H9 (cell line): ENCODE measurements at places on chromosomes 11 and 22. TPM values are rescaled to one million over a fixed set of nuclear protein-coding genes. Genes with fewer than 3 reads are reported as not detected.

DNA sequence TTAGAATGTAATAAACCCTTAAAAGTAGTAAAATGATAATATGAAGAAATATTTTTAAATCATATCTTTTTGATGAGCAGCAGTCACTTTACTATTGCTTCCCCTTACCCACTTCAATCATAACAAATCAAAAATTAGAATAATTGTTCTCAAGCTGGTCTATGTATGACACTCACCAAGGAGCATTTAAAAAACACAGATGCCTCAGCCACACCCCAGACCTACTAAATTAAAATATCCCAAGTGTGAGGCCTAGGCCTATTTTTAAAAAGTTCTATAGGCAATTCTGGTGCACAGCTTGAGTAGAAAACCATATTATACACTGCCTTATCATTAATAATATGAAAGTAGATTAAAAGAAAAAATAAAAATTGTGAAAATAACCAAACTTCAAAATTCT, 15.2 kb downstream of the KIF18A start:
- no peak for DNase-seq
- H3K36me3 ChIP-seq: peaks cover 43% of the 10 kb centered on the region
- H3K4me1 ChIP-seq: no peaks in the 10 kb centered on the region

- no peaks in the 10 kb centered on the region for H3K27me3 ChIP-seq
- H3K4me1 ChIP-seq: peaks cover 13% of the 10 kb centered on the region
Observed at GRCh38 chr22:30233582-30233981, 13.0 kb downstream of the LIF start.

Gene P2RY2
- total RNA-seq: 0.26 and 0.35 TPM in 2 replicates

Gene L3MBTL2
- 33.6 and 34.9 TPM in 2 replicates for total RNA-seq

Gene KCNJ1
- not detected in 2 replicates for total RNA-seq

- no peak overlapping the region for H3K27ac ChIP-seq
- H3K4me3 ChIP-seq: no peak overlapping the region
Observed at GRCh38 chr22:21761086-21761485, 25.5 kb upstream of the YPEL1 start.

- no peak overlapping the region for H3K27ac ChIP-seq
- no peak overlapping the region for H3K4me3 ChIP-seq
- H3K36me3 ChIP-seq: no peaks in the 10 kb centered on the region; the same call in 2 of the 3 replicates
- DNase-seq: no peak
- no peaks in the 10 kb centered on the region; the same call in 1 of the 2 replicates for H3K4me1 ChIP-seq
- no peaks in the 10 kb centered on the region for H3K27me3 ChIP-seq
Observed at GRCh38 chr22:26632422-26633155, 10.8 kb downstream of the CRYBA4 start.

GRCh38 chr11:73875380-73875779, 1.3 kb downstream of the COA4 start:
- peaks cover 51% of the 10 kb centered on the region for H3K36me3 ChIP-seq
- peak overlapping the region; percentile 86 for H3K4me3 ChIP-seq
- H3K4me1 ChIP-seq: 0 out of 2 replicates have a peak, but pooled peaks cover 3% of the 10 kb centered on the region
- H3K27me3 ChIP-seq: no peaks in the 10 kb centered on the region
- no peak for DNase-seq
- H3K27ac ChIP-seq: peak overlapping the region; percentile 76

Gene FDXACB1
- 2.8 and 3.2 TPM in 2 replicates for total RNA-seq

GRCh38 chr22:38870791-38871359, 1.1 kb downstream of the CBX6 start:
- DNase-seq: no peak
- no peaks in the 10 kb centered on the region for H3K27me3 ChIP-seq
- H3K4me3 ChIP-seq: peak overlapping the region; percentile 87
- no peak overlapping the region for H3K27ac ChIP-seq
- H3K36me3 ChIP-seq: peaks cover 28% of the 10 kb centered on the region

GRCh38 chr11:83464160-83464944, 178.2 kb upstream of the CCDC90B start:
- no peaks in the 10 kb centered on the region for H3K36me3 ChIP-seq
- no peak overlapping the region for H3K4me3 ChIP-seq
- DNase-seq: no peak
- H3K4me1 ChIP-seq: no peaks in the 10 kb centered on the region

DNA sequence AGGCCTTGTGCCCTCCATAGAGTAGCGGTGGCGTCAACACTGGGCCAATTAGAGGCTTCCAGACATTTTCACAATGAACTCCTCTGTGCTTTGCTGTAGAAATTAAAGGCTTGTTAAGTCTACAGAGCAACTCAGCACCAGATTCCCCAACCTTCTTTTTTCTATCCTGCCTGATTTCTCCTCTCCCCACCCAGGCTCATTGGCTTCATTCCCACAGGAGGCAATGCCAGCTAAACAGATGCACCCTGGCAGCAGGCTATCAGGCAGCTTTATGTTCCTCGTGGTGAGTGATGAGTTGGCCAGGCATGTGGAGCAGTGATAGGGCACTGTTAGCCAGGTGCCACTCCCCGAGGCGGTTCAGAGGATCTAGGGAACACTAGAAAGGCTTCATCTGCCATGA, 4.8 kb downstream of the DIXDC1 start:
- H3K36me3 ChIP-seq: no peaks in the 10 kb centered on the region
- H3K27ac ChIP-seq: no peak overlapping the region
- DNase-seq: no peak
- H3K4me3 ChIP-seq: no peak overlapping the region
- no peaks in the 10 kb centered on the region; the same call in 1 of the 2 replicates for H3K27me3 ChIP-seq

- H3K27ac ChIP-seq: no peak overlapping the region
- no peaks in the 10 kb centered on the region for H3K27me3 ChIP-seq
- H3K4me1 ChIP-seq: no peaks in the 10 kb centered on the region
- no peaks in the 10 kb centered on the region for H3K36me3 ChIP-seq
- no peak for DNase-seq
Observed at GRCh38 chr22:46652081-46652846, 32.1 kb downstream of the GRAMD4 start.

GRCh38 chr11:87036756-87037449, 831 bp upstream of the TMEM135 start:
- 0 out of 3 replicates have a peak, but pooled peaks cover 2% of the 10 kb centered on the region for H3K36me3 ChIP-seq
- H3K27me3 ChIP-seq: no peaks in the 10 kb centered on the region
- no peak for DNase-seq
- no peak overlapping the region for H3K27ac ChIP-seq
- peaks cover 3% of the 10 kb centered on the region for H3K4me1 ChIP-seq

Gene TBCEL
- 15.2 and 17.3 TPM in 2 replicates for total RNA-seq

Gene ADM2
- total RNA-seq: 11.4 and 11.9 TPM in 2 replicates

GRCh38 chr11:127800989-127801688, 786.2 kb downstream of the ETS1 start:
- H3K4me3 ChIP-seq: no peak overlapping the region

GRCh38 chr11:120398132-120398531, 61.9 kb downstream of the ARHGEF12 start:
- no peak overlapping the region for H3K4me3 ChIP-seq
- DNase-seq: no peak
- 0 out of 2 replicates have a peak, but pooled peaks cover 1% of the 10 kb centered on the region for H3K36me3 ChIP-seq
- H3K4me1 ChIP-seq: no peaks in the 10 kb centered on the region

DNA sequence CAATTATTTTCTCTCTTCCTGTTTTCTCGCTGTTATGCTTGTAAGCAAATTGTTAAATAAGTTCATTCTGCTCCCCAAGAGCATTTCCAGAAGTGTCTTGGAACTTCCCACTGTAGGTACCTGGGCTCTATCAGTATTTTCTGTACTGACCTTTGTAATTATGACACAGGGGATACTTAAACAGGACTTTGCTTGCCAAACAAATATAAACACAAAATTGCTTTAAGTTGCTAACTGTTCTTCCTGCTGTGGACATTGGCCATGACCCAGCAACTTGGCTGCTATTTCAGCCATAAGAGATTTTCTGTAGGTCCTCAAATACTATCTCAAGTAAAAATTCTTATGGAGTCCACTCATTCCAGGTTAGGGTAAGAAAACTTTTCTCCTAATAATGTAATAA, 30.1 kb downstream of the SYT9 start:
- peaks cover 10% of the 10 kb centered on the region for H3K36me3 ChIP-seq
- H3K4me3 ChIP-seq: no peak overlapping the region
- H3K27me3 ChIP-seq: no peaks in the 10 kb centered on the region
- H3K27ac ChIP-seq: no peak overlapping the region

DNA sequence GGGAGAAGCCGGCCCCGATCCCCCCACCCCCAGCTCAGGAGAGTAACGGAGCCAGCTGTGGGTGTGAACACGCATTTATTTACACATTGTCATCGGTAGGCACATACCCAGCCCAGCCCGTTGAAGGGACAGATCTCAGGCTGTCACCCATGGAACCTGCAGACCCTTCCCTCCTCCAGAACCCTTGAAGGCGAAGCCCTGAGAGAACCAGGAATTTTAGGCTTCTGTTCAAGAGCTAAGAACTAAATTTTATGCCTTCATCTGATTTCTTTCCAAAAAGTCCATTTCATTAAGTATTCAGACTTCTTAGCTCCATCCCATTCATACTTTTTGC, 379 bp upstream of the BRMS1 start:
- no peaks in the 10 kb centered on the region for H3K27me3 ChIP-seq
- H3K4me3 ChIP-seq: peak overlapping the region; percentile 98
- DNase-seq: no peak
- H3K36me3 ChIP-seq: peaks cover 15% of the 10 kb centered on the region
- no peaks in the 10 kb centered on the region for H3K4me1 ChIP-seq

Gene PATE2
- total RNA-seq: 0.17 and 0.44 TPM in 2 replicates

Gene CDCA5
- 93.9 and 94.8 TPM in 2 replicates for total RNA-seq

DNA sequence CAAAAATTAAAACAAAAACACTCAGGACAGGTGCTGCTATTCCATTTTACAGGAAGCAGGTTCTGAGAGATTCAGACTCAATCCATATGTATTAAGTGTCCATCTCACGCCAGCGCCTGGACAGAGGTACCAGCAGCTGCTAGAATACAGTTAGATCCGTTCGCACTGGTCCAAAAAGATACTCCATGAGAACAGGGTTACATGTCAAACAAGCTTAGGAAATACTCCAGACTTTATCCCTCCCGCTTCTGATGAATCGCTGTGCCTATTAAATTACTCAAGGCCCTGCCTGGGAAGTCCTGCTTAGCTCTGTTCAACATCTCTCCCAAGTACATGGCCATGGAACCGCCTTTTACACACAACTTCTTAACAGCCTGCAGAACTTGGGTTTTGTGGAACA, 50.2 kb upstream of the SLC35C1 start:
- no peaks in the 10 kb centered on the region; the same call in 1 of the 2 replicates for H3K4me1 ChIP-seq
- no peaks in the 10 kb centered on the region for H3K36me3 ChIP-seq
- no peak overlapping the region for H3K27ac ChIP-seq
- H3K27me3 ChIP-seq: no peaks in the 10 kb centered on the region
- no peak overlapping the region for H3K4me3 ChIP-seq

DNA sequence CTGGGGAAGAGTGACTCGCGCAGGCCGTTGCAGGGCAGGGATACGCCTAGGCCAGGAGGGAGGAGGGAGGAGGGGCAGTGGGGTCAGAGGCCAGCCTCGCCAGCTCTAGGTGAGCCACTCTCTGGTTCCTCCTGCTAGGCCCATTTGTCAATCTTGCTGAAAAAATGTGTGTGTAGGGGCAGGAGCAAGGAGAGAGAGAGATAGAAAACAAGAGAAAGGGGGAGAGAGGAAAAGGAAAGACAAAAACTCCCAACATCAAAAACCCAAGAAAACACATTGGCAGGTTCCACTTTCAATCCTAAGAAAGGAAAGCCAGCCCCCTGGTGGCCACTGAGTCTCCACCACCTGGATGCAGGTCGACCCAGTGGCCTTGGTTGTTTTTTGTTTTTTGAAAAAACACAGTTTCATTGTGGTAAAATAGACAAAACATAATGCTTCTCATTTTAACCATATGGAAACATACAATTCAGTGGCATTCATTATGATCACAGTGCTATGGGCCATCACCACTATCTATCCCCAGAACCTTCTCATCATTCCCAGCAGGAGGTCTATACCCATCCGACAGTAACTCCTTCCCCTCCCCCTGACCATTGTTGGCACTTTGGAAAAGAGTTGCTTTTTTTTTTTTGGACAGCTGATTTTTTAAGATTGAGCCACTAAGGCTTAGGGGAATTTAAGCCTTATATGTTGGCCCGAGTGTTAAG, 10.9 kb downstream of the OMP start:
- no peaks in the 10 kb centered on the region for H3K27me3 ChIP-seq
- H3K36me3 ChIP-seq: no peaks in the 10 kb centered on the region; the same call in 2 of the 3 replicates
- H3K4me3 ChIP-seq: no peak overlapping the region
- H3K27ac ChIP-seq: no peak overlapping the region

GRCh38 chr11:122850076-122850631, 11.9 kb downstream of the CRTAM start:
- peak; percentile 34 for DNase-seq
- H3K36me3 ChIP-seq: no peaks in the 10 kb centered on the region
- no peaks in the 10 kb centered on the region for H3K27me3 ChIP-seq
- peaks cover 5% of the 10 kb centered on the region for H3K4me1 ChIP-seq
- no peak overlapping the region for H3K4me3 ChIP-seq

GRCh38 chr22:20025401-20026203, 4.7 kb downstream of the TANGO2 start:
- no peaks in the 10 kb centered on the region for H3K36me3 ChIP-seq
- DNase-seq: peak; percentile 10
- H3K4me1 ChIP-seq: no peaks in the 10 kb centered on the region

Gene GPHA2
- total RNA-seq: 1.3 and 2.1 TPM in 2 replicates

Gene OR4A16
- not detected in 2 replicates for total RNA-seq

DNA sequence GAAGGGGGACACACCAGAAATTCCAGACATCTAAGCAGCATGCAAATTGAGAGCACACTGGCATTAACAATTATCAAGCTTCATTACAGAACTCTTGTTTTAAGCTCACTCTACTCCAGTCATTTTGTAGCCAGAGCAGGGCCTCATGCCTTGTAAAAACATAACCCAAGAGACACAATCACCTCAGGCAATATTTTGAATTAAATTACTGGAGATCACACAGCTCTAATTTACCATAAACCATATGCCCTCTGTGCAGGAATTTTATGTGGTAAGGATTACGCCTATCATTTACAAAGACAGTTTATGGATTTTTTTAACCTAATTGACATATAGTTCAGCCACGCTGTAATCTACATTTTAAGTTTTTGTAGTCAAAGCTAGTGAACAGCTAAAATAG, 414.1 kb upstream of the DDI1 start:
- H3K36me3 ChIP-seq: no peaks in the 10 kb centered on the region
- DNase-seq: no peak
- H3K4me3 ChIP-seq: no peak overlapping the region
- no peaks in the 10 kb centered on the region for H3K27me3 ChIP-seq
- no peak overlapping the region for H3K27ac ChIP-seq
- H3K4me1 ChIP-seq: peaks cover 6% of the 10 kb centered on the region; the same call in 1 of the 2 replicates

DNA sequence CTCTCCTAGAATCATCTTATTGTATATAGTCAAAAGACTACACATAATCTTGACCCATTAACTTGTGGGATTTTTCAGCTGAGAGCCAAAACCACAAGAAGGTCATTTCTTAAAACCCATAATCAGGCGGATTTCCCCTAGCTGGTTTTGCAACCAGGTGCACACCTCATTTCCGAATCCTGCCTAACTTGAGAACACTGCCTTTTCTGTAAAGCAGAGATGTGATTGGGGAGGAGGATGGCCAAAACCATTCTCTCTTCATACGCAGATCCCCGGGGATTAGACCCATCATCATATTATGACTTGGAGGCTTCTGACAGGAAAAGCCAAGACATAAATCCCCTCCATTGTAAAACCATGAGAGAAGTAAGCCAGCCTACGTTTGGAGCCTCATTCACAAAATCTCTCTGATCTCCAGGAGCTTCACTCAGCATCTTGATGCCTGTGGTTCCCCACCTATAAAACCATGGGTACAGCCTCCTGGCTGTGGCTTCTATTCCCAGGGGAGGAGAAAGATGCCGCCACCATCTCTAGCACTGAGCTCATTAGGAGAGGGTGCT, 191.3 kb downstream of the KIF18A start:
- H3K27ac ChIP-seq: no peak overlapping the region
- DNase-seq: no peak
- H3K4me3 ChIP-seq: no peak overlapping the region
- no peaks in the 10 kb centered on the region for H3K4me1 ChIP-seq
